Stimulated activated CD4-positive, alpha-beta T cell treated with anti-CD3 and anti-CD28 coated beads, Interleukin-15, amount 100 ng/mL, for 1 hour (primary cell): ENCODE measurements at places on chromosomes 3 and 15.
A peak's percentile ranks its signal among the peaks of the same experiment; 100 is the strongest.

GRCh38 chr3:3101660-3102458 is 8.3 kb downstream of the IL5RA start:
- no peak for DNase-seq

DNA sequence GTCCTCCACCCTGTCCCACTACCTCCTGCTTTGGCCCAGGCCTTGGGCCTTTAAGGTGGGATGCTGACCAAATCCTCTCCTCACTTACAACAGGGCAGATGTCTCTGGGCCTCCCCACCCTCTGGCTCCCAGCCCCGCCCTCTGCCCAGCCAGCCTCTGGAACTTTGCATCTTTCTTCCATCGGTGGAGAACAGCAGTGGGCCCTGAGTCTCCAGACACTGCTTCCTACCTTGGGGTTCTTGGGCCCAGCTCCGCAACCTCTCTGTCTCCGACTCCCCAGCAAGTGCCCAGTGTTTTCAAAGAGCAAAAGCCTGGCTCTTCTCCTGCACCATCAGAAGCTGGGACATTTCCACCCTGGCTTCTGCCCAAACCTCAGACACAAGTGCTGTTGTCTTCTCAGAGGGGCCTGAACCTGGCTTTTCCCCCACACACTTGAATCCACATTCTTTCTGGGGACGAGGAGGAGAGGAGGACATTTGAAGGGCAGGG is 33.1 kb downstream of the MRAS start:
- DNase-seq, result no peak

DNA sequence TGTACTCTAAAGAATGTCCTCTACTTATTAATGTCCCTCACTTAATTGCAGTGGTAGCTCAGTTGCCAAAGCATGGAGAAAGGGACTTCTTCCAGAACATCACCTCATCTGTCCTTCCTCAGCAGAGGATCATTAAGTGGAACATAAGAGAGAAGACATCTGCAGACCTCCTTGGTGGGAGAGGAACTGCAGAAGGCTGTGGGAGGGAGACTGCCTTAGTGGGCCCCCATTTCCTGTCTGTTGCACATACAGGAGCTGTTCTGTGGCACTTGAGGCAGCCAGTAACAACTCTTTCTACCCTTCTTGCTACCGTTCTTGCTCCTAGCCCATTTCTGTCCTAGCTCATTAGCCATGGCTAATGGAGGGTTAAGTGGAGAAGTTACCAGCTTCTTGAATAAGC is 33.6 kb downstream of the HPS3 start:
- DNase-seq, result no peak

DNA sequence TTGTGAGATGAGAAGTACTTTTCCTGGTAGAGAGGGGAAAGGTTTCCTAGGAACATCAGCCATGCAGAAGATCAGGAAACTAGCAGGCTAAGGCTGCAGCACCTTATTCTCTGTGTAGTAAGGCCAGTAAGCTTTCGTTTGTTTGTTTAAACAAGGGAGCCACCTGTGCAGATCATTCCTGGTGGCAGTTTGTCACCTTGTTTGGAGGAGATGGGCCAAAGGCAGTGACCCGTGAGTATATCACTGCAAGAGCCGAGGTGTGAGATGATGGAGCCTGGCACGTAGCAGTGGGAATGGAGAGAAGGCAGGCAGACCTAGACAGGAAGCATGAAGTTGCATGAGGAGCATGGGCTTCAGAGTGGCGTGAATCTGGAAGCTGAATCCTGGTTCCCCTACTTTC is 19.6 kb downstream of the ATG7 start:
- DNase-seq, result no peak

- DNase-seq, result no peak
These were observed 123.4 kb upstream of the MB21D2 start for GRCh38 chr3:193040836-193041672.

GRCh38 chr3:194399166-194399565 is at the start of gene GP5:
Gene GP5, minus strand, starts transcription at chr3:194399266. Its CDS starts 984 bp downstream, at chr3:194398282.
- DNase-seq, result no peak

- DNase-seq, result no peak
These were observed 30.8 kb upstream of the MINAR1 start for GRCh38 chr15:79401301-79401700.

GRCh38 chr15:75732809-75733451 is 20.3 kb upstream of the CSPG4 start:
- DNase-seq, result peak; percentile 11
